ENCODE measurements at places on chromosomes 1 and 21.

DNA sequence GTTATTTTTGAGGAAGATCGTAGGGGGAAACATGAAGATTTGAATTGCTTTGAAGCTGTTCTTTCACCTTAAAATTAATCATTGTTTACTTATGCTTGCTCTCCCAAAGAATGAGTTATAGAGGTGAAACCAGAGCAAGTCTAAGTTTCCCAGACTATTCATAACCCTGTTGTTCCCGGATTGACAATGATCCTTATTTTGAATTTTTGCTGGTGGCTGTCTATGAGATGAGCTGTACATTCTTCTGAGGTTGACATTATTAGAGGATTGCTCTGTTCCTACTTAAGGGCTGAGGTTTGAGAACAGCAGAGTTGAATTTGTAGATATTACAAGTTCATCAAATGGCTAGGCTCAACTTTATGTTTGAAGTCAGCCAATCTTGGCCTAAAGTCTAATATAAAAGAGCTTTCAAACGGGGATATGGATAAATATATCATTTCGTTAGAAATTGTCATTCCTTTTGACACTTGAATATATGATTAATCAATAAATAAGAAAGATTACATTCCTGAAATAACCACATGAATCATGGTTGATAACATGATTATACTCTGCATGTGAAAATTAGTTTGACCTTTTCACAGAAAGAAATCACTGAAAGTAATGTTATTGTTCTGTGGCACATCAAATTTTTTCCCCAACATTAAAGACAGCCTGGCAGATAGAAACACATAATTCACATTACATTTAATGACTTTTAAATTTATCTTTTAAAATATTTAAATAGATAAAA is 19.1 kb upstream of the PDE4B start:
- DNase-seq, result no peak

- peak; percentile 57 for DNase-seq
These were observed 2.9 kb downstream of the C1QA start for GRCh38 chr1:22639286-22639685.

DNA sequence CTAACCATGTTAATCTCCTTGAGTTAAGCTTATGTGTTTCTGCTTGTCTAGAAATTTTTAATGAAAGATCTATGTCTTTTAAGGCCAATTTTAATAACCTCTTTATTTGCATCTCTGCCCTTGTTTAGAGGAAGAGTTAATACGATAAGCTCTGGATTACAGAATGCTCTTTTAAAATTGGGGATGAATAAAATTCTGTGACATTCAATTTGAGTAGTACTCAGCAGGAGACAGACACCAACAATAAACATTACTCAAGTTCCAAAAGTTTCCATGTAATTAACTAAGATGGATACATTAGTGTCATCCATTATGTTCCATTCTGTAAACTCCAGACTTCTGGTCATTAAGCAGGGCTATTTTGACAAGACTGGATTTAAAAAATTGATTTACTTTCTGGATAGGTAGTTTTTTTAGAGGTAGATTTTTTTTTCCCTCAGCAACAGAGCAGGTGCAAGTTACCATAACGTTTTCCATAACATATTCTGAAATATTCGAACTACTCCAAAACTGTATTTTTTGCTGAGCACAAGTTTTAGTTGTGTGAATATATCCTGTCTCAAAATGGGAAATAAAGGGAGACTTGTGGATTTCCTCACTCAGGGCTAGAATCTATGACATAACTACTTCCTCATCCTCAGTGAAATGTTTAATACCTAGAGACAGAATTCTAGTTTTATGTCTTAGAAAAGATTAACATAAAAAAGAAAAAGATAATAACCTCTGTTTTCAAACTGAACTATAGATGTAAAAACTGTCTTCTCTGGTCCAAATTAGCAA is 221.7 kb downstream of the NEGR1 start:
- no peak for DNase-seq

DNA sequence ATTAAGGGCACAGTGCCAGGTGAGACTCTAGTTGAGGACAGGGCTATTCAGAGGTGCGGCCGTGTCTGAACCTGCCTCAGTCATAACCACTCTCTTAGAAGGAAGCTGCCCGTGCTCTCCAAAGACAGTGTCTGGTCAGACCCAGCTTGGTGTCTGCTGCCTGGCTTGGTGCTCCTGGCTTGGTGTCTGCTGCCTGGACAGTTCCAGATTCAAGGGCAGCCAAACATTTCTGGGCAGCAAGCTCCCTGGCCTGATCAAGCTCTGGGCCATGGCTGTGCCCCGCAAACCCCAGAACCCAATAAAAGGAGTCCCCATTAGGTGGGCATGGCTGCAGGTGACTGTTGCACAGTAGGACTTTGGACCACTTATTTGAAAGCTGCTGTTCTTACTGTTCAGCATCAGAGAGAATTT is 27.7 kb downstream of the NEK2 start:
- DNase-seq, result no peak

GRCh38 chr1:185674201-185674600 is 60.0 kb upstream of the HMCN1 start:
- DNase-seq, result no peak

GRCh38 chr1:156923670-156924477 is 3.4 kb downstream of the LRRC71 start:
- DNase-seq, result no peak

DNA sequence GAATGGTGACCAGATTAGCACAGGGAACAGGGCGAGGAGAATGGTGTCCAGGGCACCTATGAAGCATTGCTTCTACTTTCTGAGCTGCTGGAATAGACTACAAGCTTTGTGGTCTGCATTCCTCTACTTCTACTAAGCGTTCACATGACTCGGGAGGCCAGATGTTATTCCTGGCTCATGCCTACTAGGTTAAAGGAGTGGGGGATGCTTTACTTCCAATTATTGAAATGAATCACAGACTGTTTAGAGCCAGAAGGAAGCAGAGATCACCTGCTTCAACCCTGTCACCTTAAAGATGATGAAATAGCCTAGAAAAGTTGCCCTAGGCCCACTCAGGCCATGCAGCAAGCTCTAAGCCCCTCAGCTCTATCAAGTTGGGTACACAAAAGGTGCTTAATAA is 633.5 kb downstream of the KIF26B start:
- DNase-seq, result peak; percentile 57

- DNase-seq, result no peak
These were observed 467.6 kb upstream of the PKN2 start for GRCh38 chr1:88216441-88216840.

DNA sequence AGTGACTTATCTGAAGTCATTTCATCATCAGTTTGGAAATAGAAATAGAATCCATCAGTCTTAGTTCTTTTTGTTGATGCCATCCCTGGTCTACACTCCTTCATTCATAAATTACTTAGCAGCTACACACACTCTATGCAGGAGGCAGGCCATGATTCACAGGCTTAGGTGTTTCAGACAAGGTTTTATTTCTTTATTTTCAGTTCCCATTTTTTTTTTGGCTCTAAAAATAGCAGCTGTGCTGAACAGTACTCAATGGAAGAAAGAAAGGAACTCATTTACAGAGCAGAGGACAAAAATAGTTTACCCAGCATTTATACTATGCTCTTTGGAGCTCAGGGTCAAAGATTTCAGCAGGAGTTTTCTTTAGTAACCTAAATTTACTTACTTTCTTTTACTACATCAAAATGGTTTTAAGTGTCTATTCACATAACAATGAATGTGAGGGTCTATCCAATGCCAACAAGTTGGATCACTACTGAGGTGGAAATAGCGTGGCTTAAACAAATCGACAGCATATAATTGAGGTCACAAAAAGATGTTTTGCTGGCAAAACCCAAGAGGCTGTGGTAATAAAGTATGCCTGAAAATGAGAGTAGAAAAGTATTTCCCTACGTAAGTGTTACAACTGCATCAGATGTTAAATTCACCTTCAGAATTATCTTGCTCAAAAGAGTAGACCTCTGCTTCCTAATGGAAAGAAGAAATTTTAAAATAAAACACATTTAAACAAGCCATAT is 7.7 kb downstream of the KRTAP19-8 start:
- DNase-seq, result no peak

DNA sequence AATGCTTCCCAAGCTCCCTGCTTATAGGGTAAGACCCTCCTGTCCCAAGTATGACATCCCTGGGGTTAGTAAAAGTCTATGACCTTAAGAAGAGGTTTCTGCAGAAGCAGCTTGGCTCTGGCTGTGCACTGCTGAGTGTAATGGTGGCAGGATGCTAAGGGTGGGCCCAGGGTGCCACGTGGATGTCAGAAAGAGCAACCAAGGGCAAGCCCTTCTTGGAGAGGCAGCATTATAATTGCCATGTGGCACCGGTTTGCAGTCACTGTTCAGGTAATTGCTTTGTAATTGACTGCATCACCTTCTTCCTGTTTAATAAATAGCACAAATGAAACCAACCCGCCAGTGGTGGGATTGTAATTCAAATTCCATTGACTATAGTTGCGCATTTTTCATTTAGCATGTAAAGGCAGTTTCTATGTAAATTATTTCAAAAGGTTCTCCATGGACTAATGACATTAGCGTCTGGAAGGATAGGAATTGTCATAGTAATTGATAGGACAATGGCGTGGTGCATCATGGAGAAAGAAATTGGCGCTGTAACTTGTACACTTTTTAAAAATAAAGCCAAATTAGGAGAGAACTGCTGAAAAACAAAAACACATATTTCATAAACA is 490.6 kb upstream of the VAMP3 start:
- DNase-seq, result no peak

- DNase-seq, result no peak
These were observed 17.5 kb downstream of the RUNX3 start for GRCh38 chr1:24912376-24913273.

DNA sequence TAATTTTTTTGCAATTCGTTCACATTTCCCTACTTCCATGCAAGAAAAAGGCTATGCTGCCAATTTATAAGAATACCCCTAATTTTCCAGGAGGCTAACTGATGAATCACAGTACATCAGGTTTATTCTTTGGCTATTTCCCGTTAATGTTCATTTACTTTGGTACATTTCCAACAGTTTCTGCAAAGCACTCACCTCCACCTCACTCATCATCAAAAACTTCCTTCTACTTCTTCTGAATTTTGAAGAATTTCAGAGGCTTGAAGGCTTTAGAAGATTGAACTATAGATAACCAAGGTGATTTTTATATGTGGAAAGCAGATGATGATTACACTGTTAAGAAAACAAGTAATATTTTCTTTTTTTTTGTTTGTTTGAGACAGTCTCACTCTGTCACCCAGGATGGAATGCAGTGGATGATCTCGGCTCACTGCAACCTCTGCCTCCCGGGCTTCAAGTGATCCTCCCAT is 60.5 kb upstream of the HP1BP3 start:
- no peak for DNase-seq

DNA sequence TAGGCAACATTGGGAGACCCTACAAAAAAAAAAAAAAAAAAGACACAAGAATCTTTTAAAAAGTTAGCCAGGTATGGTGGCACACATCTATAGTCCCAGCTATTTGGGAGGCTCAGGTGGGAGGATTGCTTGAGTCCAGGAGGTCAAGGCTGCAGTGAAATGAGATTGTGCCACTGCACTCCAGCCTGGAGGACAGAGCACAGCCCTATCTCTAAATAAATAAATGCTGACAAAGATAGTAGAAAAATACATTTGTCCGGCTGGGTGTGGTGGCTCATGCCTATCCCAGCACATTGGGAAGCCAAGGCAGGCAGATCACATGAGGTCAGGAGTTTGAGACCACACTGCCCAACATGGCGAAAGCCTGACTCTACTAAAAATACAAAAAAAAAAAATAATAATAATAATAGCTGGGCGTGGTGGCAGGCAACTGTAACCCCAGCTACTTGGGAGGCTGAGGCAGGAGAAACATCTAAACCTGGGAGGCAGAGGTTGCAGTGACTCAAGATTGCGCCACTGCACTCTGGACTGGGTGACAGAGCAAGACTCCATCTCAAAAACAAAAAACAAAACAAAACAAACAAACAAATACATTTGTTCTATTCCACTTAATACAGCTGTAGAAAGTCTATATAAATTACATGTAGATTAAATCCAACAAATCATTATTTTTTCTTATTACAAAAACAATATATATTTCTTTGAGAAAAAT is 48.5 kb downstream of the PHACTR4 start:
- DNase-seq, result no peak

- no peak for DNase-seq
These were observed 121.6 kb downstream of the SIK1 start for GRCh38 chr21:43305336-43305665.

- no peak for DNase-seq
These were observed 46.5 kb downstream of the LUZP1 start for GRCh38 chr1:23122023-23122748.

DNA sequence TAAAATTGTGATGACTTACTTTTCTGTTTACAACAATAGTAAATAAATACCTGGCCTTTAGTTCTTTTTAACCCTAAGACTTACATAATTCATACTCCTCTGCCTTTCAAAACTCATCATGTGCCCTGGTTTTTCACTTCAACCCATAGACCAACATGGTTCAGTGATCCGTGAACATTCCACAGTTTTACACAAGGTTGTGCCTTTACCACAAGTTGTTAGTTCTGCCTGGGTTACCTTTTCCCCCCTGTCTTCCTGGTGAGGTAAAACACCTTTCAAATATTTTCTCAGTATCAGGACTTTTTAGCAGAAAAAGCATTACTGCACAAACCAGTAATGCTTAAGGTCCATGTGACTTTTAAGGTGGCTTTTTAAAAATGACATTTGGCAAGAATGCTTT is 1466.4 kb downstream of the PLA2G4A start:
- DNase-seq, result no peak

GRCh38 chr1:107557095-107557494 is 407.9 kb downstream of the VAV3 start:
- DNase-seq, result no peak

- no peak for DNase-seq
These were observed 22.5 kb upstream of the KHDRBS1 start for GRCh38 chr1:31991182-31991581.

DNA sequence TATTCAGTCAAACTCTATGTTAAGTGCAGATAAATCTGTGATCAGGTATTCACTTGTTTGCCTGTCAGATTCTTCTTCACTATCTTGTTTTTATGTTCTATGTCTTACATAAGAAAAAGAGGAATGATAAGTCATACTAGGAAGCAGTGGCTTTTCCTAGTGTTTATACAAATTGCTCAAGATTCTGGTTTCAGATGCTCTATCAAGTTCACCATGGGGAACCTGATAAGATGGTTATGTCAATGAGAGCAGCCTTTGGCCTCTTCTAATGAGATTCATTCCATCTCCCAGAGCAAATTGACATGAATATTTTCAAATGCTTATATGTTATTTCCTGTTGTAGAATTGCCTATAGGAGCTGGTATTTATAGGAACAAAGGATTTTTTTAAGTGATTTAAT is 218.8 kb upstream of the TMPRSS15 start:
- DNase-seq, result no peak

DNA sequence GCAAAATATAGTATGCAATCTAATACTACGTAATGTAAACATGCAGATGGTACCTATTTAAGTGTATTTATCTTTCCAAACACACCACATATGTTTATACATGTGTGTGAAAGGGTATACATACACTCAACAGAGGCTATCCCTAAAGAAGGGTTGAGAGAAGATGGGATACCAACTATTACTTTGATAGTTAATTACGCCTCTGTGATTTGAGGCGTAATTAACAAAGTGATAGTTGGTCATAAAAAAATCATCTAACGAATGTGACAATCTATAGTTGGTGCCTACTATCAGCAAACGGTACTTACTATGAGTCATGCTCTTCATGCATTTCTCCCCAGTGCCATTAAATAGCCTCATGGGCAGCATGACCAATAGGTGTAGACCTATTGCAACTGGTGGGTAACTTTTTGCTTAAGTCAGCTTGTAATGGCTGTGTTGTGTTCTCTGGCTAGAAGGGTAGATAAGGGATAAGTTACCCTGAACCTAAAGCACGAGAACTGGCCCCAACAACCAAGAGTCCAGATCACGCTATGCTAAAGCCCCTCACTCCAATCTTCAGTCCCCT is 15.3 kb downstream of the RCAN1 start:
- DNase-seq, result no peak

- no peak for DNase-seq
These were observed 3.2 kb downstream of the FNDC7 start for GRCh38 chr1:108715932-108716331.

All from RKO (cell line).